ENCODE measurements at places on chromosomes 12 and 14.

DNA sequence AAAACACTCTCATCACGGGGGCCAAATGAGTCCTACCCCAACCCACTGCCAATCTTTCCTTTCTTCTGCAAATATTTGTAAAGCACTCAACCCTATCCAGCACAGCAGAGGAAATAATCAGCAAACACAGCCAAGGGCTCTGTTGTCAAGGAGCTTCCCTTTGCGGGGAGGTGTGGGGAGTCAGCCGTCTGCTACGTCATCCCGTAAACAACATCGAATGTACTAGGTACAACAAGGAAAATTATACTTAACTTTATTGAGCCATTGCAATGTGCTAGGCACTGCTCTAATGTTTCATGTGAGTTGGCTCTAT is 22.8 kb downstream of the TMEM63C start:
- peak; percentile 40 for DNase-seq

GRCh38 chr12:50218386-50218785 is 51.2 kb upstream of the CERS5 start:
- DNase-seq = no peak

DNA sequence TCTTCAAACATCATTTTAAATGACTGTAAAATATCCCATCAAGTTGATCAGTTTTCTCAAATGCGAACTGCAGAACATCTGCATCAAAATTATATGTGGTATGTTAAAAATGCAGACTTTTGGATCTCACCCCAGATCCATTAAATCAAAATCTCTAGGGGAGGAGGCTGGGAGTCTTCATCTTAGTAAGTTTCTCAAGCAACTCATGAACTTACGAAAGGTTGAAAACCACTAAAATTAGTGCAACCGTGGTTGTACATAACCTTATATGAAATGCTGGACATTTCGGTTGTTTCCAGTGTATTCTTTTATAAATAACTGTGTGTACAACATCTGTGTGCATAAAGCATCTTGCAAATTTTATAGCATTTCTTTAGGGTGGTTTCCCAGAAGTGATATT is 39.2 kb downstream of the ZFP36L1 start:
- no peak for DNase-seq

DNA sequence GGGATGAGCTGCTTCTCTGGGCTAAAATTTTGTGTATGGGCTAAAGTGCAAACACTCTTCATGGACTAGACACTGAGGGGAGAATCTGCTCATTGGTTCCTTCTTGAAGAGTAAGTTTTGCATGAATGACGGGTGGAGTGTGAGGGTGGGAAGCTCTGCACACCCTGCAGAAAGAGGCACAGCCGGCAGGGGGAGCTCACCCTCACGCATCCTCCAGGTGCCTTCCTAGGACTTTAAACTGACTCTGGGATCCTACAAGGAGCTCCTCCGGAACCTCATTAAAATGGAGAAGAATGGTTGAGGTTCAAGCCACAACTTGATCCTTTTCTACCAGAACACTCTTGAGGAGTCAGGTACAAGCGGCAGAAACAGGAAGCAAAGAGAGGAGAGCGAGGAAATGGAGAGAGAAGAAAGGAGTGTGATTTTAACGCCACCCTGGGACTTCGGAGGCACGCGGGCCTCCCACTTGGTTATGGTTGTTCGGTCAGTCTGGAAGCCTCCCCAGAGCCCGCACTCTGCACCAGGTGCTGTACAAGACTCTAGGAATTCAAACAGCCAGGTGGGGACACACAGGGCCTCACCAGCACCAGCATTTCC is 87.5 kb downstream of the SETD3 start:
- DNase-seq = no peak

DNA sequence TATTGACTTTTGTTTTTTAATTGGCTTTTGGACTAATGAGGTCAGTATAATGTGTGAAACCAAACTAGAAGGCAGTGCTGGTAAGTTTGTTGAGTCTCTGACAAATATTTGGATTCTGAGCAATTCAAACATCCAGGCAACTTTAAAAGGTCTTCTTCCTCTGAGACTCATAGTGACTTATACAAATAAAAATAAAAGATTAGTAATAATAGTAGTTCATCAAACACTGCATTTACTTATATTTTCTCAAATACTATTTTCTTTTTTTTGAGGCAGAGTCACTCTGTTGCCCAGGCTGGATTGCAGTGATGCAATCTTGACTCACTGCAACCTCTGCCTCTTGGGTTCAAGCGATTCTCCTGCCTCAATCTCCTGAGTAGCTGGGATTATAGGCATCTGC is 337.9 kb downstream of the DAD1 start:
- DNase-seq = no peak

GRCh38 chr12:2383325-2384028 is 330.7 kb downstream of the CACNA1C start:
- DNase-seq = no peak

DNA sequence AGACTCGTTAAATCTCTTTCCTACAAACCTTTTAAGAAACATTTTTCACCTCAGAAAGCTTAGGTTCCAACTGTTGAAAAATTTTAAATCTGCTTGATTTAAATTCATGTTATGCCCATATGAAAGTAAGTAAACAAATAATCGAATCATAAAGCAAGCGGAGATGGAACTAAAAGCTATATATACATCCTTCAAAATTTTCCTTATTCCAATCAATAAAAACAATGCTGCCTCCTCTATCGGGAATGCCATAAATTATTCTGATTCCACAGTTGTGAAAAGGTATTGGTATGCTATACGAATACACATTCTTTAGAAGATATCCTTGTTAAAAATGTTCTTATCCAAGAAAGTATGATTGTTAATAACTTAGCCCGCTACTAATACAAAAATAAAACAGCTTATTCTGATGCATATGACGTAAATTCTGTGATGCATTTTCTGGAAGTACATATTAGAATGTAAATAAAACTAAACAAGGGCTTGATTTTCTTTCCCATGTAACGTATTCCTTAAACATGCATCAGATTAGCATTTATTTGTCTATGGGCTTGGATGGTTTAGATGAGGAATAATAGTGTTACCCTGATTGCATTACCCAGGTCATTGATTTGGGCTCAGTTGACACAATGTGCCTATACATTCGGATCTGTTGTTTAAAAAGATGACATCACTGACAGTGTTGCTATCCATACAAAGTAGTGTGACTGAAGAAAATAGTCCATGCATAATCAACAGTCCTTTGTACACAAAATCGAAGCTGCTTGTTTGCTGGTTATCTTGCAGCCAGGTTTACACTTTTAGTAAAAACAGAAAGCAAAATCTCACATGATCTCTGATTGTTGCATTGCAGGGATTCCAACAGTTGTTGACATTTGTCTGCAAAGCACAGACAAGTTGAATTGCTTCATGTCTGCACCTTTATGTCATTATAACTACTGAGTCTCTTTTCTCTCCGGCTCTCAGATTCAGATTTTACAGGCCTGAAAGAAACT is 656 bp upstream of the DTD2 start:
- no peak for DNase-seq

GRCh38 chr14:52175982-52176502 is 91.5 kb upstream of the PTGDR start:
- no peak for DNase-seq

GRCh38 chr14:23186913-23187654 is 3.6 kb upstream of the SLC7A8 start:
- peak; percentile 58 for DNase-seq

GRCh38 chr14:102523569-102524450 is 14.2 kb upstream of the ANKRD9 start:
- no peak for DNase-seq

DNA sequence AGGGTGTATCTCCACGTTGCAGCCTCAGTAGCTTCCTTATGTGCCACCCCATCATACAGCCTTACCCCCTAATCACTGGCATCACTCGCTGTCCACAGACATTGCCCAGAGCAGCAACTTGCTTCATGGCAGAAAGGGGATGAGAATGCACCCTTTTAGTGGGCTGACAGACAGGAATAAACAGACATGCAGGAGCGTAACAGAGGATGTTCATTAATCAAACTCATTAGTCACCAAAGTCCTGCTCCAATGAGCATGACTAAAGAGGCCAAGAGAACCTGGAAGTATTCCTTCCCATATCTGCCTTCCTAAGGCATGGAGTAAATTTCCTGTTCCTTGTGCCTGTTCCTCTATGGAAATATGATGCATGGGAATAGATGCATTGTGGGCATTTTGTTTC is 197.0 kb downstream of the PHLDA1 start:
- no peak for DNase-seq

DNA sequence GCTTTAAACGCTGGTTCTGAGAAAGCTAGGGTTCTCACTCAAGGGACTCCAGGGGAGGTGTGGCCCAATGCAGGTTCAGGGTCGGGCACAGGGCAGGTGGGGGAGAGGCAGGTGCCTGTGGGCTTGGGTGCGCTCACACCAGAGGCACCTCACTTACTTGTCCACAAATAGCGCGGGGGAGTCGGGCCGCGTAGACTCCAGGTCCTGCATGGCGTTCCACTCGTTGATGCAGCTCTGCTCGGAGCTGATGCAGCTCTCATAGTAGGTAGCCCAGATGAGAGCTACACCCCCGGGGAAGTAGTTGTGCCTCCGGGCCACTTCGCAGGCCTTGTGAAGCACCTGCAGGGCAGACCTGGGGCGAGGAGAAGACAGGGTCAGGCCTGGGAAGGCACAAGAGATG is 49.9 kb downstream of the SSH1 start:
- no peak for DNase-seq

DNA sequence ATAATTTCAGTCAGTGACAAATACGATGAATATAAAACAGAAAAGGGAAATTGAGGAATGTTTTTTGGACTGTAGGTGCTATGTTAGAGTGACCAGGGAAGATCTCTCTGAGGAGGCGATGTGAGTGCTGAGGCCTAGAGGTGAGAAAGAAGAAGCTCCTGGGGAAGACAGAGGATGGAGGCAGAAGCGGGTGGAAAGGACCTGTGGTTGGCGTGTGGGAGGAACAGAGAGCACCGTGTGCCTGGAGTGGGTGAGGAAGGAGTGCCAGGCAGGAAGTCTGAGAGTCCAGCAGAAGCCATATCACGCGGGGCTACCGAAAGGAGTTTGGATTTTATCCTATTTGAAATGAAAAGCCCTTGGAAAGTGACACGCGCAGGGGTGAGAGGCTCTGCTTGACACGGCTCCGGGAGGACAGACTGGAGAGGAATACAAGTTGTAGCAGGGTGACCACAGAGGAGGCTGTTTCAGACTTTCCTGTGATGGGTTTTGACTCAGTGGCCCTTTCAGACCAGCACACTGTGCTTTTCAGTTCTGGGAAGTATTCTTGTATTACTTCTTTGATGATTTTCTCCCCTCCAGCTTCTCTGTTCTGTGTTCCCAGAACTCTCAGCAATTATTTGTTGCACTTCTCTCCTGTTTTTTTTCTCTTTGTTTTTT is 96.9 kb downstream of the VRK1 start:
- no peak for DNase-seq

DNA sequence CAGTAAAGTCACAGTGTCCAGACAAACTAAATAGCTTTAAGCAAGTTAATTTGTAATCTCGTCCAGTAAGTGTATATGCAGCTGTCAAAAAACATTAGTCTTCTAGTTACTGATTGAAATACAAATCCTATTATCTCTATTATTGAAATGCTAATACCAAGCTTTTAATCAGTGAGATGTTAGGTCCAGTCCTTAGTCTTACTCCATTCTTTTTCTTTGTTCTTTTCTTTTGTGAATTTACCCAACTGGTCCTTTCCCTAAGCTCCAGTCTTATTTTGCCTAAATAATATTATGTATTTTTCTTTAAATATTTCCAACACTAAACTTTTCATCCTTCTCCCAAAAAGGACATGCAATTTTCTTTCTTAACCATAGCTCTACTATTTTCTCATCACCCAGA is 57.2 kb downstream of the TSPAN19 start:
- DNase-seq = no peak

DNA sequence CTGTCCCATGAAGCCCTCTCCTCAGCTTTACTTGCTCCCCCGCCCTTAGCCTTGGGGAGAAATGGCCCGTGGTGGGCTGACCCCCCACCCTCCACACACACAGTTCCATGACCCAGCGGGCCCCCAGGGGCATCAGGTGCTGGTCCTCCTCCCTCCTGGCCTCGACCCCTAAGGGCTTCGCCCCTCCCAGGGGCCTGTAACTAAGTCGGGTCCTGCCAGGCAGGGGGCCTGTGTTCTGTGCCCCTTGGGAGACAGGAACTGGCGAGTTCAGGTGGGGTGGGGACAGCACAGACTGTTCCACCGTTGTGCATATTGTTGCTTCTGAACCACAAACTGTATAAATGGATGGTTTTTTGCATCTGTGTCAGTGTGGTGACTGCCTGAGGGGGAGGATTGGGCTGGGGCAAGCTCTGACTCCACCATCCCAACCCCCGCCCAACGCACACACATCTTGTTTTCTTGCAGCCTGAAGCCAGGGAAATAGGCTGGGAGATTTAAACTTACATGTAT is 8.8 kb downstream of the TAMALIN start:
- no peak for DNase-seq

DNA sequence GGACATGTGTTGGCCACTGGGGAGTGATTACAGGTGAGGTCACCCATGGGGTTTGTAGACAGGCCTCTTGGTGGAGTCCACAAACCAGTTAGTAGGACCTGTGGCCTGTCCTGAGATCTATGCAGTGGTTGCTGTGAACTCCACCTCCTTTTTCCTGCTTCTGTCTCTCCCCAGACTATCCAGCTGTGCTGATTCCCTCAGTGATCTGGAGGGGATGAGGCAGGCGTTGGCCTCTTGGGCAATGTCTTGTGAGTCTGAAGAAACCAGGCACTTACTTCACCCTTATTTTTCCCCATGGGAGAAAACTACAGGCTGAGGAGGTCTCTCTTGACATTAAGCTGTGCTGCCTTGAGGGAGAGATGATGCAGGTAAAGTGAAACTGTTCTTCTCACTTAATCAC is 257.2 kb upstream of the PRICKLE1 start:
- no peak for DNase-seq

DNA sequence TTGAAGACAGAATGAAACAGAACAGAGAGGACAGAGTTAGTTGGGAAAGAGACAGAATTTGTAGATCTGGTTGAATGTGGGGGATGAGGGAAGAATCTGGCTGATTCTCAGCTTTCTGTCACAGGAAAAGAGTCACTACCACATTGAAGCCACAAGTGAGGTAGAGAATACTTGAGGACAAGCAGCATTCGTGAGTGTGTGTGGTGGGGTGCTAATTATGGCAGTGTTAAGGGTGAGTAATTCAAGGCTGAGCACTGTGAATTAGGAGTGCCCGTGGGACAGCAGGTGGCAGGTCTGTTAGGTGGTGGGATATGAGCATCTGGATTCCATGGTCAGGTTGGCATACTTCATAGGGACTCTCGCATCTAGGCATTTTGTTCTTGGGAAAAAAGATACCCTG is 347.4 kb upstream of the PRICKLE1 start:
- DNase-seq = no peak

DNA sequence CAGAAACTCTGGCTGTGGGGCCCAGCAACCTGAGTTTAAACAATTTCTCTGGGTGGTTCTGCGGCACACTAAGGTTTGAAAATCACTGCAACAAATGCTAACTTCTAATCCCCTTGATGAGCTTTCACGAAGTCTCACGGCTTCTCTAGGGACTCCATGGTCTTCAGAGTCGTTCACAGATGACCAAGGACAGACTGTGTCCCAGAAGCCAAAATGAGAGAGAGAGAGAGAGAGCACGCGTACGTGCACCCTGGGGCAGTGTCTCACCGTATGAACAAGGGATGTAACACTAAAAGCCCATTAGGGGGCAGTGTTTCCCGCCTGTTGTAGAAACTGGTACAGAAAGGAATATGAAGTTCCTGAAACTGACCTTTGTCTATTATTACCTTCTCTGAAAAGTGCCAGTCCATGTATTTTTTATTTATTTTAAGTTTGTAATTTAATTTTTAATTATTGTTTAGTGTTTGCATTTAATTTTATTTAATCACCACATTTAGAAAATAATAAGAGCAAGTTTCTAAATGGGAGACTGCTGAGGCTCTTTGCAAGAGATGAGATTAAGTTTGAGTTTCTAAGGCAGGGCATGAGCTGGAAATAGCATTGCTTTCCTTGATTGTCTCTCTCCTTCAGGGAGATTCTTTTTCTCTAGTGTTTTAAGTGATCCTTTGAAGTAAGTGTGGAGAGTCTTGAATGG is 3.4 kb downstream of the APOLD1 start:
- peak; percentile 47 for DNase-seq

All from left lung (tissue), 14 donors.